ENCODE measurements at places on chromosomes 12 and 14.

DNA sequence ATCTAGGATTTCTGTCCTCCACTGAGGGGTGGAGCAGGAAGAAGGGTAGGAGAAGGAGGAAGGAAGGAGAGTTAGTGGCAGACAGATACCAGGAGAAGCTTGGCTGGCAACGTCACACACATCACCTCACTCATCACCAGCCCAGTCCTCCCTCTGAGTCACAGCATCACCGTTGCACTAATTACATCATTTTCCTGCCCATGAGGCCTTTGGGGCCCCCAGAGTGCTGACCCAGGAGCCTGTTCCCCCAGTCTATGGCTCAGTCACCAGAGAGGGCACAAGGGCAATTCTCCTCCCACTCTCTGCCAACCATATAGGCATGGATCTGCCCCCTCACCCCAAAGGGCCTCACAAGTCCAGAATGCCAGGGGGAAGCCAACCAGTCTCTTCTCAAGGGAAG is 4.6 kb downstream of the RND1 start:
- DNase-seq = no peak

GRCh38 chr12:126607157-126607556 is 1541.9 kb downstream of the AACS start:
- no peak for DNase-seq

GRCh38 chr12:113186033-113186365 is 478 bp downstream of the RITA1 start:
- DNase-seq = no peak

- DNase-seq = no peak
Observed at GRCh38 chr14:80602946-80603345, 338.6 kb downstream of the CEP128 start.
